ENCODE measurements at places on chromosomes 12 and 14. TPM values are rescaled to one million over a fixed set of nuclear protein-coding genes. Genes with fewer than 3 reads are reported as not detected.

The BICDL1 gene
- 158 TPM for total RNA-seq

The STAC3 gene
- total RNA-seq: 4.9 TPM

The NYNRIN gene
- total RNA-seq: 0.51 TPM

The GPHB5 gene
- not detected for total RNA-seq

The ABHD4 gene
- 17.3 TPM for total RNA-seq

The GDF3 gene
- total RNA-seq: not detected

The CCDC175 gene
- total RNA-seq: not detected

The KLRK1 gene
- total RNA-seq: 162 TPM

The OVCH1 gene
- total RNA-seq: not detected

The DHRS2 gene
- total RNA-seq: 0.82 TPM

The SAMD15 gene
- total RNA-seq: not detected

Measured in T-cell (primary cell).